ENCODE measurements at places on chromosomes 2 and 18. TPM values are rescaled to one million over a fixed set of nuclear protein-coding genes. Genes with fewer than 3 reads are reported as not detected.

DNA sequence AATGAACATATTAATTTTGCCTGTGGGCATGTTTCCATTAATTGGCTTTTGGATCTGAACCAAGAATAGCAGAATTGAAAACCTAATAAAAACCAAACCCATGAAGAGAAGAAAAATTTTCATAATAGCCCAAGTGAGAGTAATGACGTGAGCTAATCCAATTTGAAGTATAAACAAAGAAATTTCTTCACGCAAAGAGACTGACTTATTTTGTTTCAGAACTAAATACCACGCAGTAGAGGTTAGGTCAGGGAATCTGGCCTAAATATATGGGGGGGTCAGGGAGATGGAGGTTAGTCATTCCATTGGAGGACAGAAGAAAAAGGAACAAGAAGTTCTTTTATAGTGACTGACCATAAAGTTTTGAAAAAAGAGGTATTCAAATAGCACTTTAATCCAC is 94.1 kb upstream of the CYP1B1 start:
- no peak overlapping the region for H3K4me3 ChIP-seq
- H3K27ac ChIP-seq, result no peak overlapping the region
- no peak for DNase-seq
- peaks cover 28% of the 10 kb centered on the region for H3K4me1 ChIP-seq

DNA sequence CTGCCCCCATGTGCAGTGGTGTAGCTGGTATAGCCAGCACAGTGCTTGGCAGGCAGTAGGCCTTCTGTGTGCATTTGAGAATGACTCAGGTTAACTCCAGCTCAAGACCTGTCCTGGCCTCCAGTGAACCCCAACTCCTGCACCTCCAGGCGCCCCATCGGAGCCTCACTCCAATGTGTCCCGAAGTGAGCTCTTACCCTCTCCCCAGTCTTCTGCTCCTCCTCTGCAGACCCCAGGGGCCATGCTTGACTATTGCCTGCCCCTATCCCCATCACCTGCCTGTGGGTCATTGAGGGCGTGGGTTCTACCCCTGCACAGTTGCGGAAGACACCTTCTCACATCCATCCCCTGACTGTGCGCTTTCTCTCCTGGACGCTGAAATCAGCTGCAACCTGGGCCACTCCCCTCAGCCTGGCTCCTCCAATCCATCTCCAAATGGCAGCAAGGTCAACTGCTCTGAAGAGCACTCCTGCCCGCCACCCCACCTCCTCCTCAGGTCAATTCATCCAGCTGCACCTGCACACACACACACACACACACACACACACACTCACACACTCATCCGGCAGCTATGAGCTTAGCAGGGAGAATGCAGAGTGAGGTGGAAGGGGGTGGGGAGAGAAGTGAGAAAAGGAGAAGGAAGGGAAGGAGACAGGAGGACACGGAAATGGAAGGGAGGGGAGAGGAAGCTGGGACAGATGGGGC is 130.3 kb upstream of the GLI2 start:
- H3K4me1 ChIP-seq, result no peaks in the 10 kb centered on the region
- H3K27me3 ChIP-seq, result no peaks in the 10 kb centered on the region
- H3K4me3 ChIP-seq, result no peak overlapping the region
- H3K36me3 ChIP-seq, result no peaks in the 10 kb centered on the region

- H3K27me3 ChIP-seq, result no peaks in the 10 kb centered on the region
- no peak overlapping the region for H3K4me3 ChIP-seq
- 0 out of 2 replicates have a peak, but pooled peaks cover 4% of the 10 kb centered on the region for H3K4me1 ChIP-seq
- no peak overlapping the region for H3K27ac ChIP-seq
Observed at GRCh38 chr2:24160761-24161160, 14.1 kb upstream of the FAM228A start.

GRCh38 chr2:112977559-112978056 is at the start of gene IL36G:
TSS of gene IL36G (plus strand) at chr2:112978006. CDS start at chr2:112978639, 633 bp downstream.
- H3K4me1 ChIP-seq, result peaks cover 8% of the 10 kb centered on the region
- H3K27me3 ChIP-seq, result no peaks in the 10 kb centered on the region
- no peak within 1 kb of the TSS for H3K27ac ChIP-seq
- no peak within 1 kb of the TSS for H3K4me3 ChIP-seq

DNA sequence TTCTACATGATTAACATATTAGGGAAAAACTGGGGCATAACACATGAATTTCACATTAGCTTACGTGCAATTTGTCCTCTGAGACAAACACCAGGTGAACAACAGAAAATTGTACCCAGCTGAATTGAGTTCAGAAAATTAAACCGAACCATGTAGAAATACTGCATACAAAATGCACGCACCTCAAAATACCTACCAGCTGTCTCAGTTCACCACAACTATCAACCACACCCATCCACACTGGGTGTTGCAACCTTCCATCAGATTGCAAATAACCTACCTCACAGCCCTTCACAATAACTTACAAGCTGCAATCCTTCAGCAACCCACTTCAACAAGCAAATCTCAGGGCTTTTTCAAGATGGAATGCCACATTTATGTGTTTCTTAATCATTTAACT is 55.9 kb downstream of the UNC50 start:
- H3K36me3 ChIP-seq, result no peaks in the 10 kb centered on the region
- no peak overlapping the region for H3K4me3 ChIP-seq
- no peak overlapping the region for H3K27ac ChIP-seq
- no peaks in the 10 kb centered on the region for H3K27me3 ChIP-seq

DNA sequence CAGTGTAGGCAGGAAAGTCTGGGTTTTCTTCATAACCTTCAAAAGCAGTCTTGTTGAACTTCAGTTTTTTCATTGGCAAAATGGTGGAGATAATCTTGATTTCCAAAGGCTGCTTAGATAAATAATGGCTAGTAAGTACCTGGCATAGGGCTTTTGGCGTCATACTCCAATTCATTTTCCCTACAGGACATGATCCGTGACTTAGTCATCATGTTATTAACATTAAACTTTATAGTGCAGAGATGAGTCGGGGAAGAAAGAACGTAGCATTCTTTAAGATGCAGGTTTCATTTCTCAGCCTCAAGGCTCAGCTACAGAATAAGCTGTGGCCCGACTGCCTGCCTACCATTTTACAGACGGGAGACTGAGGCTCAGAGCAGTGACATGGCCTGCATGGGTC is 64.0 kb downstream of the RALBP1 start:
- no peak for DNase-seq
- H3K36me3 ChIP-seq, result peaks cover 12% of the 10 kb centered on the region
- no peak overlapping the region for H3K4me3 ChIP-seq

DNA sequence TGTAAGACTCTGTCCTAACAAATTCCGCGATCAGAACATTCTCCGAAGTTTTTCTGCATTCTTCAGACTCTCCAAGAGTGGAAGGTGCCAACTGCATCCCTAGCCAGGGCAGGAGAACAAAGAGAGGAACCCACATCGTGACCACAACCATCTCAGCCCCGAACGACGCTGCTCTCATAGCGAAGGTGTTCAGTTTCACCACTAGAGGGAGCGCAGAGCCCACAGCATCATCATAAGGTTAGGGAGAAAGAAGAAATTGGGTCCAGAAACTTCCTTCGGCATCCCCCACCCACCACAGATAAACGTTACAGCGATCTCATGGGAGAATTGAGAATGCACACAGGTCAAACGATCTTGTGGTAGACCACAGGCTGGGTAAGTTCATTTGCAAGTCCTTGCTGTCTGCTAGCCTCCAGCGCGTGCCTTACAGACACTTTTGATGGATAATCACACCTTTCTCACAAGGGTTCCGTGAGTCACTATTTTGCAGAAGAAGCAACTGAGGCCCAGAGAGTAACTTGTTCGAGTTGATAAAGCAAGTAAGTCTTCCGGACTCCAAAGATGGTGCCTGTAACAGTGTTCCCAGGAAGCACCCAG is 53.7 kb upstream of the ARL4C start:
- no peaks in the 10 kb centered on the region for H3K36me3 ChIP-seq
- no peak overlapping the region for H3K4me3 ChIP-seq
- H3K27me3 ChIP-seq, result no peaks in the 10 kb centered on the region
- H3K4me1 ChIP-seq, result no peaks in the 10 kb centered on the region

GRCh38 chr2:184735611-184736010 is 137.3 kb downstream of the ZNF804A start:
- no peak overlapping the region for H3K4me3 ChIP-seq
- no peaks in the 10 kb centered on the region for H3K4me1 ChIP-seq
- no peak for DNase-seq
- no peak overlapping the region for H3K27ac ChIP-seq

- no peak overlapping the region for H3K4me3 ChIP-seq
- H3K27me3 ChIP-seq, result no peaks in the 10 kb centered on the region
- no peak overlapping the region for H3K27ac ChIP-seq
- H3K4me1 ChIP-seq, result peaks cover 59% of the 10 kb centered on the region
- H3K36me3 ChIP-seq, result no peaks in the 10 kb centered on the region
Observed at GRCh38 chr2:162060532-162060931, 13.5 kb downstream of the DPP4 start.

GRCh38 chr2:96505231-96505889 is at the start of gene NEURL3:
TSS of gene NEURL3 (minus strand) at chr2:96505357. CDS start at chr2:96505286, 71 bp downstream.
- no peaks in the 10 kb centered on the region for H3K36me3 ChIP-seq
- no peak within 1 kb of the TSS for H3K27ac ChIP-seq
- H3K4me3 ChIP-seq, result no peak within 1 kb of the TSS
- H3K4me1 ChIP-seq, result peaks cover 49% of the 10 kb centered on the region
- no peak for DNase-seq
- H3K27me3 ChIP-seq, result no peaks in the 10 kb centered on the region

DNA sequence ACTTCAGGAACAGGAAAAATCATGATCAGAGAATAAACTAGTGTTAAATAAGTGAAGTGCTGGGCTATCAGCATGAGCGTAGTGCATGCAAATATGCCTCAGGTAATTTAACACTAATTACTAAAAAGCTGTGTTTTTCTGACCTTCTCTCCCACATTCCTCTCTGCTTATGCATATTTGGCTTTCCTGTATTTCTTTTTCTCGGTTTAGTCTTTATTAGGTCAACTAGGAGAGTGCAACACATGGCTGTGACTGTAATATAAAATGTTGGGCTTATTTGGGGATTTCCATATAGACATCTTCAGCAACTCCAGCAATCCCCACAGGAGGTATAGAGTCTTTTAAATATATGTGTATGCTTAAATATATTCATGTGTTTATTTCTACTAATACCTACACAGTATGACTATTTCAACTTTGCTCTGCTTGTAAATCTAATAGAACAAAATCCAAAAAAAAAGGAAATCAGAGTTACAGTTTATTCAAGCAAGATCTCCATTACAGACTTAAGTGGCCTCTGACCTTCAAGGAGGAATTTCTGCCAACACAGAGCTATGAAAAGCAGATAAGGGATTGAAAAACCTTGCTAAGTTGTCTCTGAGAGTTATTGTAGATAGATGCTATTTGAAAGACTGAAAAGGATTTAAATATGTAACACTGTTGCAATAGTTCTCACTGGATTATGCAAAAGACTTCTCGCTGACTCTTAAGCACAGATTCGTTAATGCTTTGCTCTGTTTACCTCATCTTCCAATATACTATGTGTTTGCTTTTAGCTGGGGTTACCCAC is 359.5 kb upstream of the RGPD4 start:
- H3K4me3 ChIP-seq, result no peak overlapping the region
- H3K36me3 ChIP-seq, result no peaks in the 10 kb centered on the region
- no peaks in the 10 kb centered on the region for H3K27me3 ChIP-seq

GRCh38 chr18:73683409-73684238 is 464.0 kb downstream of the FBXO15 start:
- no peak for DNase-seq
- peaks cover 4% of the 10 kb centered on the region for H3K4me1 ChIP-seq
- no peaks in the 10 kb centered on the region for H3K27me3 ChIP-seq
- no peak overlapping the region for H3K27ac ChIP-seq
- no peak overlapping the region for H3K4me3 ChIP-seq

DNA sequence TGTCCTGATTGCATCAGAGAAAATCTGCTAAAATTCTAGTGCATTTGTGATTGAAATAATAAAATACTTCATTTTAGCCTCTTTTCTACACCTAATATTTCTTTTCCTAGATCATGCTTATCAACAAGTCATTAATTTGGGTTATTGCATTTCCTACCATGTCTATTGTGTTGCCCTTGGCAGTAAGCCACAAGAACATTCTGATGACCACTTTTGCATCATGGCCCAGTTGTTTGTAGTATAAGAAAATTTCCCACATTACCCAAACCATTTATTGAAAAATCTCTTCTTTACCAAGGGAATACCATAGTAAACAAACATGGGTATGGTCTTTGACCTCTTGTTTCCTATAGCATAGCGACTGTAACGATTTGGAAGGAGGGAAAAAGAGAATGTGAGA is 76.3 kb downstream of the R3HDM1 start:
- H3K27ac ChIP-seq, result no peak overlapping the region
- H3K4me3 ChIP-seq, result no peak overlapping the region
- H3K4me1 ChIP-seq, result no peaks in the 10 kb centered on the region
- DNase-seq, result no peak
- no peaks in the 10 kb centered on the region for H3K27me3 ChIP-seq

DNA sequence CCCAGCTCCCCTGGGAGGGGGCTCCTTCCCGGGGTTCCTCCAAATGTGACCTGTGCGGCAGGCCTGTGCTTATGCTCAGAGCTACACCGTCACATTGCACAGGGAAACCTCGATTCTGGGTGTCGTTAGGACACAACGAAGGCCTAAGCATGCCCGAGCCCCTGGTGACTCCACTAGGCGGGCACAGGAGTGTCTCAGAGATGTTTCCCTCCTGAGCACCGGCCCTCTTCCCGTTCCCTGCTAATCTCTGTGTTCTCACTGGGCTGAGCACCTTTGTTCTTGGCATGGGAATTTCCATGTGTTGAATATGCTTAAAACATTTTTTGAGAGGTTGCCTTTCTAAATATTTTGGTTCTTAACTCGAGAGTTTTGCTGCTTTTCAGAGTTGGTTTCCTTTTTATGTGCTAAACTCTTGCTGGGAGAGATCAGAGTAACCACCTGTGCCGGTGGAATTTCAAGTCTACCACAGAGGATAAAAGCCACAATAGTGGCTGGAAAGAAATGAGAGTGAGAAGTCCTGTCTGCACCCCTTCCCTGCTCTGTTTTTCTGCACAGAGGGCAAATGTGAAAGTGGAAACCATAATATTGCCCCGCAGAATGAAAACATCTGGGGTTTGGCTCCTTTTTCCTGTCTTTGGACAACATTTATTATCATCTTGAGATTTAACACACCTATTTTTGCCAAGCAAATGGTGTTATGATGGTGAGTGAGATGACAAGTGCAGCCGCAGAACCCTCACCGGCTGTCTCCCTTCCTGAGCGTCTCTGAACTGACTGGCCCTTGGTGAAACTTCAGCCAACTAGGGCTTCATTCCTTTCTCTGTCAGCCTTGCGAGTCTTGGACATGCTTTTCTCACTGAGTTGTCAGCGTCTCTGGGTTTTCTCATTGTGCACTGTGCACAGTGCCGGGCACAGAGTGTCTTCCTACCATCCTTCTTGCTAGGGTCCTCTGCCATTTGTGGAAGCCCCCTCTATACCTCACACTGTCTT is 154.1 kb downstream of the VAPA start:
- no peaks in the 10 kb centered on the region for H3K4me1 ChIP-seq
- no peak for DNase-seq
- no peak overlapping the region for H3K27ac ChIP-seq
- no peaks in the 10 kb centered on the region for H3K27me3 ChIP-seq
- no peak overlapping the region for H3K4me3 ChIP-seq

KATNAL2 gene
- 1.7 TPM for polyA plus RNA-seq

ANKRD29 gene
- polyA plus RNA-seq, result 1.6 TPM

DDX18 gene
- polyA plus RNA-seq, result 77.7 TPM

SERPINB3 gene
- polyA plus RNA-seq, result not detected

Data from GM12878 (cell line).